ENCODE measurements at places on chromosomes 1 and 21.
A peak's percentile ranks its signal among the peaks of the same experiment; 100 is the strongest.

- DNase-seq: no peak
Measured at GRCh38 chr1:40630488-40631223, 34.8 kb downstream of the RIMS3 start.

DNA sequence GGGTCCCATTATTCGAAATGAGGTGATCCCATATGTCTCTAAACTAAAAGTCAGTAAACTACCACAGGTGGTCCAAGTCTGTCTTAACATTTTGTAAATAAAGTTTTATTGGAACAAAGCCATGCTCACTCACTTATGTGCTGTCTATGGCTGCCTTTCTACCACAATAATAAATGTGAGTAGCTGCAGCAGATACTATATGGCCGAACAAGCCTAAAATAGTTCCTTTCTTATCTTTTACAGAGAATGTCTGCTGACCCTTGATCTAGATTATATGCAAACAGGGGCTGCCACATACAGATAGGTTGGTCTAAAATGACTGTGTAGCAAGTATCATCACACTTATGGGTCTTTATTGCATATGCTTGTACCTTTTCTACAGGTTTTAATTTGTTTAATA is 140.0 kb downstream of the VAV3 start:
- DNase-seq: no peak

GRCh38 chr1:244347942-244348341 is 103.8 kb downstream of the ADSS2 start:
- DNase-seq: no peak

- no peak for DNase-seq
Measured at GRCh38 chr1:62311473-62311943, 7.7 kb downstream of the KANK4 start.

DNA sequence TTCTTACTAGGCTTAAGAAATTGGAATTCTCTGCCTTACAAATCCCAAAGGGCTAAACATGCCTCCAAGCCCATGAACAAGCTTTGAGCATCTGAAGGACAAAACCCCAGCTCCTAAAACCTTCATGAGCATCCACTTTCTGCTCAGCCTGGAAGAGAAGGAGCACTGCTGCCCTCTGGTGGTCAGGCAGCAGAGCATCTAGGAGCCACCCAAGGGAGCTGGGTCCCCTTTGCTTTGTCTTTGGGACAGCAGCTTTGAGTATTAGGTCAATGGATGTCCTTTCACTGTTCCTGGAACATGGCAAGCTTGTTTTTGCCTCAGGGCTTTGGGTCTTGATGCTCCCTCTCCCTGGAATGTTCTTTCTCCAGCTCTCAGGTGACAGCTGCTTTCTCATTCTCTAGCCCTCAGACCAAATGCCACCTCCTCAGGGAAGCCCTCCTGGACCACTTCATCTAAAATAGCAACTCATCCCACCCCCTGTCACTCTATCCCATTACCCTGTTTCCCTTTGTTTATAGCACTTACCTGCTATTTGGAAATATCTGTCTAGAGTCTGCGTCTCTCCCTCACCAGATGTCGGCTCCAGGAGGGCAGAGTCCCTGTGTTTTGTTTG is 25.7 kb downstream of the RAB7B start:
- peak; percentile 50 for DNase-seq

DNA sequence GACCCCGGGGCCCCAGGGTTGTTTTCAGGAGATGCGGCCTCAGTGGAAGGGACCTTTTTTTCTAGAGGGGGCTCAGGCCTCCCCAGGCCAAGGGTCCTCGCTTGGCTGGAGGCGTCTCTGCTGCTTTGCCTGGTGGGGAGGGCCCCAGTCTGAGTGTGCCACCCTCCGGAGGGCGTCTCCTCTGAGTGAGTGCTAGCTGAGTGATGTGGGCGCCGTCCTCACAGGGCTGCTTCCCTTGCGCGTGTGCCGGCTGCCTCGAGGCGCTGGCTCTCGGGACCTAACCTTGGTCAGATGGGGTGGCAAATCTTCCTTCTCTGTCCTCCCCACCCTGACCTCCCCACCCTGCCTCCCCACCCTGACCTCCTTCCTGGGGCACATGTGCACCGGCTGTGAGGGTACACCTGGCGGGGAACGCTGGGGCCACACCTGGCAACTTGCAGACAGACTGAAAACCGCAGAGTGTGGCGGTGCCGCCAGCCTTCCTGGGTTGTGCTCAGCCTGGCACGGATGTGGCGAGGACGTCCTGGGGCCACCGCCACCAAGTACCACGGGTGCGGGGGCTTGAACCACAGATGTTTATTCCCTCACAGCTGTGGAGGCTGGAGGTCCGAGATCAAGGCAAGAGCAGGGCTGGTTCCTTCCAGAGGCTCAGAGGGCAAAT is 93.0 kb upstream of the TTC34 start:
- DNase-seq: no peak
